ENCODE measurements at places on chromosomes 7 and 10. TPM values are rescaled to one million over a fixed set of nuclear protein-coding genes. Genes with fewer than 3 reads are reported as not detected.

GCK gene
- total RNA-seq, result not detected

ADRB1 gene
- total RNA-seq, result not detected

PLXDC2 gene
- total RNA-seq, result 59.2 TPM

TAS2R5 gene
- total RNA-seq, result 12.0 TPM

OR2A25 gene
- total RNA-seq, result not detected

FEZF1 gene
- total RNA-seq, result not detected

GJD4 gene
- total RNA-seq, result not detected

MPP7 gene
- 9.1 TPM for total RNA-seq

SYCE1 gene
- not detected for total RNA-seq

TBL2 gene
- 51.2 TPM for total RNA-seq

DNAJC12 gene
- total RNA-seq, result 0.77 TPM

A1CF gene
- not detected for total RNA-seq

All from uterus (tissue), 4 donors.